ENCODE measurements at places on chromosomes 12 and 14.

- no peak for DNase-seq
These were observed 110.1 kb downstream of the SAMD4A start for GRCh38 chr14:54676812-54677708.

DNA sequence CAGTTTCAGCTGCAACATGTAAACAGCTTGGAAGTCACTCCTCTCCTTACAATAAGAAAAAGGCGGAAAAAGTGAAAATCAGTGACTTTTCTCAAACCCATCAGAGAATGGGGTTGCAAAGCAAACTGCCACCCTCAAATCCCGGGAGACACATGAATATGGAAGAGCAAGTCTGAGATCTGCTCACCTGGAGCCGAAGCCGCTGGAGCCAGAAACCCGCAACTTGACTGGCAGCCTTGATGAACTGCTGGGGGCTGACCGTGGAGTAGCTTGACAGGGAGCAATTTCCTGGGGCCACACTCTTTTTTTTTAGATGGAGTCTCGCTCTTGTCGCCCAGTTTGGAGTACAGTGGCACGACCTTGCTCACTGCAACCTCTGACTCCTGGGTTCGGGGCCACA, 208.2 kb downstream of the KIF26A start:
- DNase-seq, result no peak

GRCh38 chr14:105366386-105367074, 31.8 kb upstream of the TEX22 start:
- DNase-seq, result no peak

- no peak for DNase-seq
These were observed 8.6 kb upstream of the ALDH2 start for GRCh38 chr12:111758120-111758561.

GRCh38 chr12:16347391-16348298, at the start of gene MGST1:
MGST1 (plus strand) TSS chr12:16347645; CDS start chr12:16354253, 6,608 bp downstream.
- no peak for DNase-seq

GRCh38 chr12:102061096-102061559, 663 bp downstream of the WASHC3 start:
- no peak for DNase-seq

- no peak for DNase-seq
These were observed 420.5 kb downstream of the GXYLT1 start for GRCh38 chr12:41724216-41724615.

- DNase-seq, result no peak
These were observed 615.1 kb downstream of the NRXN3 start for GRCh38 chr14:78785265-78785664.

DNA sequence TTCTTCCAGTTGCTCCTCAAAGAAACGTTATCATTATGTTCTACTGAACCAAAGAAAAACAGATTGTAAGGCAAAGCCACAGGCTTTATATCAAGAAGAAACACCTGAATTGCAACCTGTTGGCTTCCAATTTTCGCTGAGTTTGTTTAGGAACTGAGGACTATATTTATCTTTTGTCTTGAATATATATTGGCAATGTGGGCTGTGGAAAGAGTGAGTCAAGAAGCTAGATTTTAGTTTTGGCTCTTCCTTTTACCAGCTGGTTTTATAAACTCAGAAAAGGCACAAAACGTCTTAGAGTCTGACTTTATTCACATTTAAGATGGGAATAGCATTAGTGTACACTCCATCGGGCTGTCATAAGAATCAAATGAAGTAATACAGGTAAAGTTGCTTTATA, 10.4 kb upstream of the PTHLH start:
- DNase-seq, result no peak

GRCh38 chr12:2547273-2548044, 247.3 kb upstream of the FKBP4 start:
- no peak for DNase-seq

DNA sequence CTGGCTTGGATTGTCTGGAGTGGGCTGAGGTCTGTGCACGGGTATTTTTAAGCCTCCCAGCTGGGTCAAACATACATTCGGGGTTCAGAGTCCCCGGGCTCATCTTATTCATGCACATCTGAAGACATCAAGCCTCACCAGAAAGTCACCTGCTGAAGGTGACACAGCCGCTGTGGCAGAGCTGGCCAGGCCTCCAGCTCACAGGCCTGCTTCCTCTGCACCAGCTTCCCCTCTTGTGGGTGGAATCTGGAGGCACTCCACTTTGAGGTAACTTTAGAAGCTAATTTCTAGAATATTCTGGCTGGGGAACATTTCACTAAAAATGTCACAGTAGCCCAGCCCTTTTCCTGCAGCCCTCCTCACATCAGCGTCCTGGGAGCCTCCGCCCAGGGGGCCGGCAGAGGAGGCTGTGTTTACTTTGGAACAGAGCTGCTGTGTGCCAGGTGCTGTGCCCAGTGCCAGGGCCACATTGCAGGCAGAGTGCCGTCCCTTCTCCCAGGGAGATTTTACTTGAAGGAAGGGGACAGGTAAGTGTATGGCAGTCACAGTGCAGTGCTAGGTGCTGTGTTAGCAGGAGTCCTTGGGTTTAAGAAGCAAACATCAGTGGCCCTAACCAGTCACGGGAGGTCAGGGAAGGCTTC, 62.2 kb downstream of the TSPAN11 start:
- no peak for DNase-seq

GRCh38 chr12:28750946-28751685, 398.0 kb upstream of the FAR2 start:
- DNase-seq, result no peak

- DNase-seq, result no peak
These were observed 404.6 kb downstream of the MED13L start for GRCh38 chr12:115872919-115873357.

DNA sequence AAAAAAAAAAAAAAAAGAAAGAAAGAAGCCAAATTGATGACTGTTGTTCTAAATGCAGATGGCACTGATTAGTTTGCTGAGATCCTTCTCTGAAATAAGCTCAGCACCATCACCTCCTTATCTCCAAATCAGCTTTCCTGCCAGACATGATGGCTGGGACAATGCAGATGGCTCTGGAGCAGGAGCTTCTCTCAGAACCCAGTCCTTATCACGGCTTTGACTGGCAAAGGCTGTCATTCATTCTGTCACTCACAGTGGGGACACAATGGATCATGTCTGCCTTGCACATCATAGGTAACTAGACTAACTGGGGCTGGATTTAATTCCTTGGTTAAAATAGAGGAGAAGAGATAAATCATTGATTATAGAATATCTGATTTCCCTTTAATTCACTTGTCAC, 146.3 kb downstream of the PDZRN4 start:
- DNase-seq, result no peak

GRCh38 chr14:65483647-65484046, 71.1 kb downstream of the FUT8 start:
- DNase-seq, result no peak

DNA sequence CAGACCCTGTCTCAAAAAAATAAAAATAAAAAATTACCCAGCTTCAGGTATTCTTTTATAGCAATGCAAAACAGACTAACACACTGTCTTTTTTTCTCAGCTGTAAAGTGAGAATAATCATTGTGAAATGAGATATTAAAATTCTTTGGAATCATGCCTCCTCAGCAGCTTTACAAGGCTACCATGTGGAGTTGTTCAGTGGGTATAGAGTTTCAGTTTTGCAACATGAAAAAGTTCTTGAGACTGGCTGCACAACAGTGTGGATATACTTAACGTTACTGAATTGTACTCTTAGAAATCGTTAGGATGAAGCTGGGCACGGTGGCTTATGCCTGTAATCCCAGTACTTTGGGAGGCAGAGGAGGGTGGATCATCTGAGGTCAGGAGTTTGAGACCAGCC, 15.7 kb upstream of the MAPKAPK5 start:
- no peak for DNase-seq

- no peak for DNase-seq
These were observed 53.9 kb upstream of the PWP1 start for GRCh38 chr12:107631715-107632114.

DNA sequence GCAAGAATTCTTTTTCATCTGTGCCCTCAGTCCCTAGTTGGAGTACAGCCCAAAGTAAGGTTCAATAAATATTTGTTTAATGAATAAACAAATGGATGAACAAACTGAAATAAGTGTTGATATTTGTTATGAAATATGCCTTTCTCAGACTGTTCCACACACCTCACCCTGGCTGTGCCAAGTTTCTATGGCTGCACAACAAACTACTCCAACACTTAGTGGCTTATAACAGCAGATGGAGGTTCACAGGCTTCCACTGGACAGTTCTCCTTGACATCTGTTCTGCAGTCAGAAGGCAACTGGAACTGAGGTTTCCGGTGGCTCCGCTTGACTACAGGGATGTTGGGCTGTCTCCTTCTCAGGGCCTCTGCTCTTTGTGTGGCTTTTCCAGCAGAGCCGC, 197.1 kb downstream of the RGS6 start:
- no peak for DNase-seq

DNA sequence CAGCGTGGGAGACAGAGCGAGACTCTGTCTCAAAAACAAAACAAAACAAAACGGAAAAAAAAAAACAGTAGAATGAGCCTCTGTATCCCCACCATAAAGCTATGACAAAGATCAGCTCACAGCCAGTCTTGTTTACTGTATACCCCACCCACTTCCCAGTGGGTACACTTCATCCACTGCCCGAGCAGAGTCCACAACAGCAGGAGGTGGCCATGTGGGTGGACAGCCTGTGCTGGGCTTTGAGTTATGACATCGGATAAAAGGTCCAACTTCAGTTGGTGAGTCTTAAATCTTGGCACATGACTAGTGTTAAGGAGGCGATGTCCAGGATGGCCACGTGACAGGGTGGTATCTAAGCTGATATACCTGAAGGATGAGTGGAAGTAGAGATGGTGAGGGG, 34.8 kb upstream of the MAPKAPK5 start:
- DNase-seq, result no peak

- DNase-seq, result no peak
These were observed 7.3 kb upstream of the TMEM119 start for GRCh38 chr12:108605000-108605689.

DNA sequence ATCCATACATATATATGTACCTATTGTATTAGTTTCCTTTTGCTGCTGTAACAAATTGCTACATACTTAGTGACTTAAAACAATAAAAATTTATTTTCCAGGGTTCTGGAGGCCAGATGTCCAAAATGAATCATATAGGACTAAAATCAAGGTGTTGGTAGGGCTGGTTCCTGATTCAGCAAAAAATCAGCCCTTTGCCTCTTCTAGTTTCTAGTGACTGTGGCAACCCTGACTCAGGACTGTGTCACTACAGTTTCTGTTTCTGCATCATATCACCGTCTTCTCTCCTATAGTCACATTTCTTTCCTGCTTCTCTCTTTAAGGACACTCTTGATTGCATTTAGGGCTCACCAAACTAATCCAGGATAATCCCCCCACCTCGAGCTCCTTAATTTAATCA, 386.3 kb upstream of the TBX3 start:
- DNase-seq, result no peak

- DNase-seq, result no peak
These were observed 88.7 kb upstream of the DHRS4 start for GRCh38 chr14:23864861-23865260.

DNA sequence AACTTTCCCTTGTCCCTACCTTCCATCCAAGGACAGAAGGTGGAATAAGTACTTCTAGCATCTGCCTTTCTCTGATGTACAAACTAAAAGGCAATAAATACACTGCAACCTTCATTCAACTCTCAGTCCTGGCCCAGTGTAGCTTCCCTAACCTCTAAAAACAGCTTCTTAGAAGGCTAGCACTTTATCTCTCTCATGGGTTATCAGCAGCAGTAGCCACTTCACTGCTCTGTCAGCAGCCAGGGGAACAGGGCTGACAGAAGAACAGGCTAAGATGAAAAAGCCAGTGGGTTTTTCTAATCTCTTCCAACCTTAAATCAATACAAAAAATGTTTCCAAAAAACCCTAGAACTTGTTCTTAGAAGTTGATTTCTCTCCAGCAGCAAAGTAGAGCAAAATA, 13.2 kb downstream of the BAZ2A start:
- no peak for DNase-seq

GRCh38 chr12:13851828-13852227, 129.6 kb downstream of the GRIN2B start:
- no peak for DNase-seq

DNA sequence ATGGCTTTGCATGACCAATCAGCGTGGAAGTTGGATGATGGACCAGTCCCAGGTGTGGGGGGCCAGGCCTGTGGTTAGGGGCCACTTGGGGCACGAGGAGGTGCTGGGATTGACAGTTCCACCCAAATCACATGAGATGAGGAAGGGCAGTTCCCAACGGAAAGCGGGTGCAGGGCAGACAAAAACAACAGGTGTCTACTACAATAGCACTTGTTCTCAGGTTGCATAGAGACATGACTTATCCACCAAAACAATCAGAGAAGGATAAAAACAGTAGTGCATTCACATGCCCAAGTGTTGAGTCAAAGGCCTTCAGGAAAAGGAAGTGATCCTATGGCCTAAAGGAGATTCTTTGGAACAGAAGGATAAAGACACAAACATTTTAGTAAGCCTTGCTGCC, 14.6 kb upstream of the EIF2B2 start:
- DNase-seq, result no peak

GRCh38 chr14:59394268-59394667, 70.9 kb downstream of the GPR135 start:
- no peak for DNase-seq

DNA sequence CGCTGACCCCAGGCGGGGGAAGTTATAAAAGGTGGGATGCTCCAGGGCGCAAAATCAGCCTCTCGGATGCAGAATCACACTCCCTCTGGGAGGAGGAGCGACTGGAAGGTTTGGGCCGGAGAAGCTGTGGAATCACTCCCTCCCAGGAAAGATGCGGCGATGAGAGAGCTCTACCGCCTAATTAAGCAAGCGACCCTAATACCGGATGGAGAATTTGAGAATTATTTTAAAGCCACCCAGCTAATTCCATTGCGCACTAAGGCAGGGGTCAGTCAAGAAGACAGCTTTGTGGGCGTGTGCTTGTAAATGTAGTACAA, 1.9 kb downstream of the COL2A1 start:
- DNase-seq, result no peak

DNA sequence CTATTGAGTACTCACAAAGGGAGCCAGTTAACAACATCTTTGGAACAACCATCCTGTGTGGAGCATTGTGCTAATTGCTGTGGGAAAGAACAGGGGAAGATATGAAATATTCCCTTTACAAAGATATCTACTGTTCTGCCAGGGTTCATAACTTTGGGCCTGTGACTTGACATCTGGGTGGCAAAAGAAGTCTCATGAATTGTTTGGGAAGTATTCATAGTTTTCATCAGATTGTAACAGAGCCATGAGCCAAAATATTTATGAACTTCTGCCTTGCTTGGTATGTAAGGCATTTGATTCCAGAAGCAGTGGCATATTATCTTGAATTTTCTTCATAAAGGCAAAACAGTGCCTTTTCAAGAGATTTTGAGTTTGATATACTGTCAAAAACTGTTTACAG, 816.2 kb downstream of the DIO2 start:
- no peak for DNase-seq

GRCh38 chr14:64504310-64504896, at the start of gene ZBTB1:
ZBTB1 (plus strand) TSS chr14:64504770; CDS start chr14:64521505, 16,735 bp downstream.
- peak; percentile 81 for DNase-seq

- no peak for DNase-seq
These were observed 40.8 kb upstream of the DCD start for GRCh38 chr12:54689034-54689372.

- no peak for DNase-seq
These were observed 78.9 kb downstream of the STAB2 start for GRCh38 chr12:103665971-103666370.
